Activated T-helper 1 cell treated with anti-CD3 and anti-CD28 coated beads, Interleukin-2, amount 50 U/mL, for 16 hours (primary cell): ENCODE measurements at places on chromosomes 2 and 18.

DNA sequence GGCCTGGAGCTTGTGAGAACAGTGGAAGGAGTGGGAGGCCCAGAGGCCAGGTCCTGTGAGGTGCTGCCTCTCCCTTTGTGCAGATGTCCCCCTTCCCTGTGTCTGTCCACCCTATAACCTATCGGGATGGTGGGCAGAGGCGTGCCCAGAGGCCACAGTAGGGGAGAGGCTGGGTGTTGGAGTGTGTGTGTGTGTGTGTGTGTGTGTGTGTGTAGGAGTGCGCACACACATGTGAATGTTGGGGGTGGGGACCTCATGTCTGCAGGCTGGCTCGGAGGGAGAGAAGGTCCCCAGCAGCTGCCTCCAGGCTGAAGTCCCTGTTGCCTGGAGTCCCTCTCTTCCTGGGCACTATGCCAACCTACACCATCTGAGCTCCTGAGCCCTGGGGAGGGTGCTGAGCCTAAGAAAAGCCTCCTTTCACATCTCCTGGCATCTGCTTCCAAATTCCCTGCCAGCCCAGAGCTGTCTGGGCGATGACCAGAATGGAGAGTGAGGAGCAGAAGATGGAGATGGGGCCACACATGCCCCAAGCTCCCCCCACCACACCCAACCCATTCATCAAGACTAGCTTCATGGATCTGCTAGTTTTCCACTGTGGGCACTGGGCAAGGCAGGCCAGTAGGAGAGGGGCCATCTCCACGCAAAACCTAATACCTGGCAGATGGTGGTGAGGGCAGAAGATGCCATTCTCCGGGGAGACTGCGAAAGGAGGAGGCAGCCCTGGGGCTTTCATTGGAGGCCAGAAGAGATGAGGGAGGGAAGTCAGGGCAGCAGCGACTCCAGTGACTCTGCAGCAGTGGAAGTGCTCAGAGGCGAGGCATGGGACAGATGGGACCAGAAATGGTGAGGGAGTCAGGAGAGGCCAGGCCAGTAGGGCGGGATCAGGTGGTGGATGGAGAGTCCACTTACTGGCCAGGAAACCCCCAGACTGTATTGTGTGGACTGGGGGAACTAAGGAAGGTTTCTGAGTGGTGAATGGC, 20.3 kb downstream of the KCNK3 start:
- no peak for DNase-seq

DNA sequence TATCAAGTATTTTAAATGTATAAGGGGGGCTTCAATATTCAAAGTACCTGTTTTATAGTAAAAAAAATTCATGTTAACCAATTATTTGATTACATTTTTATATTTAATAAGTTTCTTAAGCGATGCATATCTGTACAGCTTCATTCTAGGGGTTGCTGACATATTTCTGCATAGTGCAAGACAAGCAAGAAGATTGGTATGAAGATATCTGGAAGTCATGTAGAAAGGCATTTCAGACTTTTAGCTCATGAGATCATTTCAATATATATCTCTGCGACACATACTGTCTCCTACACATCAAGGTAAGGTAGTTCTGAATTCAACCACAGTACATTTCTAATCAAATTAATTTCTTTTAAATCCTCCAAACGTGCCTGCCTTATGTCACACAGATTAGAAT, 73.1 kb downstream of the MEMO1 start:
- no peak for DNase-seq

DNA sequence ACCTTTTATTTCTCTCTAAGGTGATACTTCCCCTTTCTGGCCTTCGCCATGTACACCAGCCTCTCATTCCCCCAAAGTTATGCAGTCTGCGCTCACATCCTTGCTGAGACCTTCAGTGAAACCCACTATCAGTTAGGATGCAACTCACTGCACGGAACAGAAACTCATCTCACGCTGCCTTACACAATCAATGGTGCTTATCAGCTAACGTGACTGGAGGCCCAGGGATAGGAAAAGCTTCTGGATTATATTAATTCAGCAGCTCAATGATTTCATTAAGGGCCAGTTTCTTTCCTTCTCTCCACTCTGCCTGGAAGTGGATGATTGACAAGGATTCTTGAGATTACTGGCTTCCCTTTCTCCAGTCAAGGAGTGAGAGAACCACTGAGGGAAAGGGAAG, 44.8 kb downstream of the CDH2 start:
- DNase-seq, result no peak

- DNase-seq, result no peak
Measured at GRCh38 chr2:228079194-228079593, 102.3 kb downstream of the SPHKAP start.

DNA sequence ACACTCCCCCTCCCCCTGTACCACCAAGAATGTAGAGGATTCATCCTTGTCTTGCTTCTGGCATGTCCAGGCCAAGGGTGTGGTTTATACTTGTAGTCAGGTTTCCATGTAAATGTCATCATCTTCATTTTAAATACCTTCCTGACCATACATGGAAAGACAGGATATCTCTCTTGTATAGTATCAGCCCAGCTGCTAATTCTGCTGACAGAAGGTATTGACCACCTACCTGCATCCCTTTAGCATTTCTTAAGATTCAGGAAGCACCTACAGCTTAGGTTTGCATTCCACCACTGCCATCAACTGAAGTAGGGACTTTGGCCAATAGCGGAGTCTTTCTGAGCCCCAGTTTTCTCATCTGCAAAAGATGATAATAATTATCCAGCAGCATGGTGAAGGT, 22.9 kb upstream of the FSHR start:
- no peak for DNase-seq
